ENCODE measurements at places on chromosomes 16 and 17. TPM values are rescaled to one million over a fixed set of nuclear protein-coding genes. Genes with fewer than 3 reads are reported as not detected.

The IL34 gene
- not detected for total RNA-seq

DNA sequence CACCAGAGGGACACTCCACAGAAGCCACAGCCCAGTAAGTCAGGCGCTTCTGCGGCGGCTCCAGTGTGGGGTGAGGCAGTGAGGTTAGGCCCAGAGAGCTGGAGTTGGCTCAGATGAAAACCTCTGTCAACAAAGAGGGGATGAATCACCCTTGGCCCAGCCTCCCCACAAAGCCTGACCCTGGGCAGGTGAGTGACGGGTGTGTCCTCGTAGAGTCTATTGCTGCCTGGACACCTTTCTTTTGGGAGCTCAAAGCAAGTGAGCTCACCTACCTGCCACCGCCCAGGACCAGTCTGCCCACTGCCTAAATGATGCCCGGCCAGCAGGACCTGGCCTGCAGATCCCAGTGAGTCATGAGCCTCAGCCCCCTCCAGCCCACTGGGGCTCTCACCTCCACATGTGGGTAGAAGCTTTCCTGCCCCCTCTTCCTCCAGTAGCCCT lies 24.9 kb upstream of the DBNDD1 start:
- DNase-seq = no peak

DNA sequence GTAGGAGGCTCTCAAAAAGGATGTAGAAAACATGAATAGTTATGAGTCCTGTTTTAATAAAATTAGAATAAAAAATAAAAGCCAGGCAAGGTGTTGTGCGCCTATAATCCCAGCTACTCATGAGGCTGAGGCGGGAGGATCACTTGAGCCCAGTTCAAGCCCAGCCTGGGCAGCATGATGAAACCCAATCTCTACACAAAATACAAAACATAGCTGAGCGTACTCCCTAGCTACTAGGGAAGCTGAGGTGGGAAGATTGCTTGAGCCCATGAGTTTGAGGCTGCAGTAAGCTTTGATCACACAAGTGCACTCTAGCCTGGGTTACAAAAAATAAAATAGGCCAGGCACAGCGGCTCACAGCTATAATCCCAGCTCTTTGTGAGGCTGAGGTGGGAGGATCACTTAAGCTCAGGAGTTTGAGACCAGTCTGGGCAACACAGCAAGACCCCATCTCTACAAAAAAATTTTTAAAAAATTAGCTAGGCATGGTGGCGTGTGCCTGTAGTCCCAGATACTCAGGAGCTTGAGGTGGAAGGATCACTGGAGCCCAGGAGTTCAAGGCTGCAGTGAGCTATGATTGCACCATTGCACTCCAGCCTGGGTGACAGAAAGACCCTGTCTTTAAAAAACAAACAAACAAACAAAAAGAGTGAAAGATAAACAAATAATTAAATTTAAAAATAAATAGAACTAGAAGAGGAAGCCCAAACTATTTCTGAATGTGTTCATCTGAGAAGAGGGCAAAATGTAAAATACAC lies 17.2 kb upstream of the PRM1 start:
- DNase-seq = no peak

The SOST gene
- total RNA-seq = not detected

DNA sequence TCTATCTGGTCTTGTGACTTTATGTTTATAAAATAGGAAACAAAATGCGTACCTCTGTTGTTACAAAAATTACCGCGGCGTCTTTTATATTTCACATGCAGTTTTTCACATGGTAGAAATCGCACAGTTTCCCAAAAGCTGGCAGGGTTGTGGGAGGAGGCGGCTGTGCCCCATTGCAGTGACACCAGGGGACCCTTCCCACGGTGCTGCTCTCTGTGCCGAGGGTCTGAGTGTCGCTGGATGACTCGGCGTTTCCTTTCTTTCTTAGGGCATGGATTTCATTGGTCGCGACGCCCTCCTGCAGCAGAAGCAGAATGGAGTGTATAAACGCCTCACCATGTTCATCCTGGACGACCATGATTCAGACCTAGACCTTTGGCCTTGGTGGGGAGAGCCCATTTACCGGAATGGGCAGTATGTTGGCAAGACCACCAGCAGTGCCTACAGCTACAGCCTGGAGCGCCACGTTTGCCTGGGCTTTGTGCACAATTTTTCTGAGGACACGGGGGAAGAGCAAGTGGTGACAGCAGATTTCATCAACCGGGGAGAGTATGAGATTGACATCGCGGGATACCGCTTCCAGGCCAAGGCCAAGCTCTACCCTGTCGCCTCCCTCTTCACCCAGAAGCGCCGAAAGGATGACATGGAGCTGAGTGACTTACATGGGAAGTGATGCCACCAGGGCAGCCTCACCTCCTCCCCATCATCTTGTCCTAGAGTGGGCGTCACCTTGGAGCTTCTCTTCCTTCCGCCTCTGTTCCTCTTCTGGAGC lies 17.2 kb upstream of the CLEC18C start:
- no peak for DNase-seq

DNA sequence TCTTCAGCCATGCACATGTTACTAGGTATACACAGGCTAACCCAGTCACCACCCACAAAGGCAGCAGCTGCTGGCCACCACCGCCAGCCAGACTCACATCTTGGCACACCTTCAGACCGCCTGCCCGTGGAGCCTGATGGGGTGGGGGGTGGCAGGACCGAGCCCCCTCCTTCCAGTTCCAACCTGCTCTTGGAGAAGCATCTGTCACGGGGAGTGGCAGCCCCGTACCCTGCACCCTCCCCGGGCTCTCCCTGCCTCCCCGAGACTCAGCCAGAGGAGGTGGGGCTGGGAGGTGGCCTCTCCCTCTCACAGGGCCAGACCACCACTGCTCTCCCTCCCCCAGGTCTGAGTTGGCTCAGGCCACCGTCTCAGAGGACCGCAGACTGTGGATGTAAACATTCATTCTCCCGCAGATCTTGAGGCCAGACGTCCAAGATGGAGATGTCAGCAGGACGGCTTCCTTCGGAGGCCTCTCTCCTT lies 11.3 kb upstream of the RBFOX3 start:
- peak; percentile 3 for DNase-seq

- DNase-seq = no peak
Observed at GRCh38 chr16:78368121-78369102, 269.0 kb downstream of the WWOX start.

All from activated CD4-positive, alpha-beta memory T cell treated with anti-CD3 and anti-CD28 coated beads for 36 hours (primary cell).